ENCODE measurements at places on chromosomes 4 and X. TPM values are rescaled to one million over a fixed set of nuclear protein-coding genes. Genes with fewer than 3 reads are reported as not detected.

- no peak overlapping the region for H3K27ac ChIP-seq
- no peak for DNase-seq
- H3K4me1 ChIP-seq, result no peaks in the 10 kb centered on the region
- no peak overlapping the region for H3K4me3 ChIP-seq
Observed at GRCh38 chr4:23943478-23943877, 53.6 kb upstream of the PPARGC1A start.

GRCh38 chr4:40173470-40173875, 23.4 kb upstream of the RHOH start:
- peak overlapping the region; percentile 83 for H3K27ac ChIP-seq
- H3K27me3 ChIP-seq, result no peaks in the 10 kb centered on the region
- H3K36me3 ChIP-seq, result peaks cover 8% of the 10 kb centered on the region
- DNase-seq, result no peak

DNA sequence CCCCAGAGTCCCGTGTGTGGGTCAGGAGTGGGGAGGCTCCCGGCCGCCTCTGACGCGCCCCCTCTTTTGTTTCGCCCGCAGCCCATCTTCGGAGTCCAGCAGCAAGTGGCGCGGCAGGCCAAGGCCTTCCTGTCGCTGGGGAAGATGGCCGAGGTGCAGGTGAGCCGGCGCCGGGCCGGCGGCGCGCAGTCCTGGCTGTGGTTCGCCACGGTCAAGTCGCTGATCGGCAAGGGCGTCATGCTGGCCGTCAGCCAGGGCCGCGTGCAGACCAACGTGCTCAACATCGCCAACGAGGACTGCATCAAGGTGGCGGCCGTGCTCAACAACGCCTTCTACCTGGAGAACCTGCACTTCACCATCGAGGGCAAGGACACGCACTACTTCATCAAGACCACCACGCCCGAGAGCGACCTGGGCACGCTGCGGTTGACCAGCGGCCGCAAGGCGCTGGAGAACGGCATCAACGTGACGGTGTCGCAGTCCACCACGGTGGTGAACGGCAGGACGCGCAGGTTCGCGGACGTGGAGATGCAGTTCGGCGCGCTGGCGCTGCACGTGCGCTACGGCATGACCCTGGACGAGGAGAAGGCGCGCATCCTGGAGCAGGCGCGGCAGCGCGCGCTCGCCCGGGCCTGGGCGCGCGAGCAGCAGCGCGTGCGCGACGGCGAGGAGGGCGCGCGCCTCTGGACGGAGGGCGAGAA, 117.5 kb downstream of the DCTD start:
- H3K4me3 ChIP-seq, result no peak overlapping the region
- H3K27me3 ChIP-seq, result peaks cover 15% of the 10 kb centered on the region
- DNase-seq, result no peak
- no peak overlapping the region for H3K27ac ChIP-seq
- no peaks in the 10 kb centered on the region for H3K4me1 ChIP-seq

DNA sequence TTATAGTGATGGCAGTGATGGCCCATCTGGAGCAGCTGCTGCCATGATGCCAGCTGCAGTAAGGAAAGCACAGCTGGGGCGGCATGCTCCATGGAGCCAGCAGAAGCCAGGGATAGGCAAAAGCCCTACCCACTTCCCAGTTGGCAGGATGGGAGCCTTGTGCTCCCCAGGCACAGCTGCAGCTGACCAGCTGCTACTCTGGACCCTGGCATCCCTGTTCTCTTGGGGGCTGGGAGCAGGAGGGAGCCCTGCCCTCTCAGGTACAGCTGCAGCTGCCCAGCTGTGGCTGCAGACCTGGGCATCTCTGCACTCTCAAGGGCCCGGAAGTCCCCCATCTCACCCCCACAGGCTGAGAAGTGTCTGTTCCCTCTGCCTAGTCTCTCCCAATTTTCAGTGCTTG, 531.9 kb downstream of the PCDH18 start:
- no peaks in the 10 kb centered on the region for H3K27me3 ChIP-seq
- no peak overlapping the region for H3K27ac ChIP-seq
- no peak for DNase-seq
- H3K4me3 ChIP-seq, result no peak overlapping the region
- H3K4me1 ChIP-seq, result no peaks in the 10 kb centered on the region
- no peaks in the 10 kb centered on the region for H3K36me3 ChIP-seq

DNA sequence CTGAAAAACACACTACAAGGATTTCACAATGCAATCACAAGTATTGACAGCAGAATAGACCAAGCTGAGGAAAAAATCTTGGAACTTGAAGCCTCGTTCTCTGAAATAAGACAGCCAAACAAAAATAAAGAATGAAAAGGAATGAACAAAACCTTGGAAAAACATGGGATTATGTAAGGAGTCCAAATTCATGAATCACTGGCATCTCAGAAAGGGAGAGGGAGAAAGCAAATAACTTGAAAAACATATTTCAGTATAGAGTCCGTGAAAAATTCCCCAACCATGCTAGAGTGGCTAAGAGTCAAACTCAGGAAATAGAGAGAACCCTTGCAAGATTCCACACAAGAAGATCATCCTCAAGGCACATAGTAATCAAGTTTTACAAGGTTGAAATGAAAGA, 178.5 kb upstream of the CTSO start:
- H3K27me3 ChIP-seq, result no peaks in the 10 kb centered on the region
- no peak for DNase-seq

- H3K27me3 ChIP-seq, result peaks cover 7% of the 10 kb centered on the region
- DNase-seq, result no peak
- no peak overlapping the region for H3K4me3 ChIP-seq
Observed at GRCh38 chr4:150242820-150243458, 164.7 kb downstream of the DCLK2 start.

DNA sequence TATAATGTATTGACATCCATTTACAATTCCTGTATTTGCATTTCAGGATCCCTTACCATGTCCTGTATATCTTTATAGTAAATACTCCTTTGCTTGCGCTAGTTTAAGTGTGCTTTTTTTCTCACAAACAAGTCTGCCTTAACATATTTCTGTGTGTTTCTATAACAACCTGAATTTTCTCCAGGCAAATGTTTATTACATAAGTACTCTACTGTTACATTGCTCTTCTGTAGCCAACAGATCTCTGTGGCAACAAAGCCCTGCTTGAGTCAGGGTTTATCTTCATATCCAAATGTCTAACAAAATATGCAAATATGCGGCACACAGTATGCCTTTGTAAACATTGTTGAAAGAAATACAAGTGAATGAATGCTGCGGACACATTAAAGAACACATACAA, 625.5 kb downstream of the TLL1 start:
- H3K27ac ChIP-seq, result no peak overlapping the region
- no peak overlapping the region for H3K4me3 ChIP-seq
- H3K27me3 ChIP-seq, result no peaks in the 10 kb centered on the region
- no peak for DNase-seq
- no peaks in the 10 kb centered on the region for H3K36me3 ChIP-seq

DNA sequence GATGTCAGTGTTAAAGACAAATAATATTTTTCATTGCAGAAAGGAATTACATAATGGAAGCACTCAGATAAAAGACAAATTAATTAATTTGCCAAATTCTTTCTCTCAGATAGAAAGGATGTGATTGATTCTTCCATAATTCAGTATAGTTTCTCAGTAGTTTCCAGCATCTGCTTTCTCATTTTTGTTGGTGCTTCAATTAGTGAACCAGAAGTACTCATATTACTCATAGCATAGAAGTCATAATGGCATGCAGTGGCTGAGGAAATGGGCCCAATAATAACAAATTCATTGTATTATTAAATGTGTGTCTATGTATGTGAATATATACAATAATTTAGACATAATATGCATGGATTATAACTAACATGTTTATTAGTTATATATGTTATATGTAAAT, 393.3 kb upstream of the TRAM1L1 start:
- no peak for DNase-seq
- H3K4me1 ChIP-seq, result no peaks in the 10 kb centered on the region
- no peak overlapping the region for H3K27ac ChIP-seq
- no peaks in the 10 kb centered on the region for H3K36me3 ChIP-seq

- H3K27ac ChIP-seq, result no peak overlapping the region
- H3K4me1 ChIP-seq, result peaks cover 16% of the 10 kb centered on the region
- H3K4me3 ChIP-seq, result no peak overlapping the region
- peaks cover 2% of the 10 kb centered on the region for H3K27me3 ChIP-seq
- DNase-seq, result peak; percentile 53
Observed at GRCh38 chr4:152255437-152255836, 280.5 kb downstream of the FBXW7 start.

DNA sequence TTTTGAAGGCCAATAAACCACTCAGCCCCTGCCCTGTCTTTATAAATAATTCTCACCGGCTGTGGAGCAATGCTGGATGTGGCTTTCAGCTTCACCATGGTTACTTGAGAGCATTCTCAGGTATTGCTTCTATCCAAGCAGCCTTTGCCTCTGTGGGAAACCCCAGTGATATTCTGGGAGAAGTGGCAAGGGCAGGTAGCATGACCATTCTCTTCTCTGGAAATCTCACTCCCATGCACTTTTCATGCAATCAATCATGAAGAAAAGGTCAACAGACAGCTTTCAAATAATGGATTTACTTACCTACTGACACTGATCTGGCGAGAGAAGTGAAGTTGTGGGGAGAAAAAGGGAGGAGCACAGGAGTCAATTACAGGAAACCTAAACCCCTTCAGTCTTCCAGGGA, 49.5 kb downstream of the UNC5C start:
- peaks cover 3% of the 10 kb centered on the region for H3K27me3 ChIP-seq
- no peaks in the 10 kb centered on the region for H3K36me3 ChIP-seq
- H3K27ac ChIP-seq, result no peak overlapping the region
- H3K4me1 ChIP-seq, result no peaks in the 10 kb centered on the region
- H3K4me3 ChIP-seq, result no peak overlapping the region

DNA sequence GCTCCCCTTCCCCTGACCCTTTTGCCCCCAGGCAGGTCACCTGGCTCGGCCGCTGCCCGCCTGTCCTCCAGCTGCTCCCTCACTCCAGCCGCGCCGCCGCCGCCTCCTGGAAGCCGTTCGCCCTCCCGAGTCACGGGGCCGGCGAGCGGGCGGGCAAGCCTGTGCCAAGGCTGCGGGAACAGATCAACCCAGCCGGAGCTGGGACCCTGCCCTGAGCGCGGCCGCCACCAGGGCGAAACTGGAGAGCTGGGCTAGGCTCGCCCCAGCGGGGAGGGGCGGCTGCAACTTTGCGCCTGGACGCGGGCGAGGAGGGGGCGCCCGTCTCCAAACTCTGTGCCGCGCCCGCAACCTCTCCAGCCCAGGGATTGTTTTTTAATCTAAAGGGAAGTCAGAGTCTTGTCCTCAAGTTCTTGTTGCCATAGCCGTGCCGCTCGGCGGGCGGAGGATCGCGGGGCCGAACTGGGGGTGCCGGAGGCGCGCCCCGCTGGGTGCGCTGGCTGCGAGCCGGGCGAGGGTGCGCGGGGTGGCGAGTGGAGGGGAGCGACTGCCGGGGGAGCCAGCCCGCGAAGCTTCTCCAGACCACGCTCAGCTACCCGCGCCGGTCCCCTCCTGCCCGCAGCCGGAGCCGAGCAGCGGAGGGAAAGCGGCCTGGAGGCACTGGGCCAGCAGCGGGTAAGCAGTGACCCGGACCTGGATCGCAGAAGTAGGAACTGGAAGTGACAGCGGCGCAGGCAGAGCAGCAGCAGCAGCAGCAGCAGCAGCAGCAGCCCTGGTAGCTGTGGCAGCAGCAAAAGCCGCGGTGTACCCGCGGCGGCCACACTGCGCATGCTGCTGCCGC, 13.4 kb downstream of the ARHGEF6 start:
- H3K4me1 ChIP-seq, result peaks cover 55% of the 10 kb centered on the region
- H3K36me3 ChIP-seq, result peaks cover 18% of the 10 kb centered on the region
- H3K27ac ChIP-seq, result peak overlapping the region; percentile 84
- DNase-seq, result peak; percentile 64
- H3K27me3 ChIP-seq, result no peaks in the 10 kb centered on the region
- H3K4me3 ChIP-seq, result peak overlapping the region; percentile 79

- H3K27me3 ChIP-seq, result no peaks in the 10 kb centered on the region
- H3K36me3 ChIP-seq, result no peaks in the 10 kb centered on the region
- no peak overlapping the region for H3K27ac ChIP-seq
- no peak overlapping the region for H3K4me3 ChIP-seq
- no peak for DNase-seq
Observed at GRCh38 chrX:8946563-8946962, 87.4 kb downstream of the FAM9B start.

- no peaks in the 10 kb centered on the region for H3K27me3 ChIP-seq
- no peak overlapping the region for H3K4me3 ChIP-seq
- no peak overlapping the region for H3K27ac ChIP-seq
- no peak for DNase-seq
Observed at GRCh38 chr4:149723065-149723464, 92.6 kb downstream of the IQCM start.

GRCh38 chr4:183012879-183013729, 86.0 kb upstream of the WWC2 start:
- no peak overlapping the region for H3K4me3 ChIP-seq
- H3K27me3 ChIP-seq, result peaks cover 17% of the 10 kb centered on the region
- no peak for DNase-seq
- H3K36me3 ChIP-seq, result no peaks in the 10 kb centered on the region
- no peak overlapping the region for H3K27ac ChIP-seq
- H3K4me1 ChIP-seq, result no peaks in the 10 kb centered on the region

GRCh38 chr4:138562544-138562991, 320.4 kb upstream of the SLC7A11 start:
- no peak overlapping the region for H3K4me3 ChIP-seq
- H3K27ac ChIP-seq, result no peak overlapping the region
- no peaks in the 10 kb centered on the region for H3K36me3 ChIP-seq
- no peaks in the 10 kb centered on the region for H3K4me1 ChIP-seq
- H3K27me3 ChIP-seq, result no peaks in the 10 kb centered on the region

- no peak overlapping the region for H3K4me3 ChIP-seq
- peaks cover 9% of the 10 kb centered on the region for H3K4me1 ChIP-seq
- H3K27ac ChIP-seq, result no peak overlapping the region
- peaks cover 11% of the 10 kb centered on the region for H3K27me3 ChIP-seq
Observed at GRCh38 chr4:26058537-26058936, 144.5 kb downstream of the SMIM20 start.

- no peaks in the 10 kb centered on the region for H3K27me3 ChIP-seq
- DNase-seq, result no peak
- no peak overlapping the region for H3K27ac ChIP-seq
- no peak overlapping the region for H3K4me3 ChIP-seq
Observed at GRCh38 chrX:115616943-115617563, 56.1 kb downstream of the PLS3 start.

GRCh38 chrX:110316351-110317060, 1.4 kb downstream of the AMMECR1 start:
- H3K27me3 ChIP-seq, result no peaks in the 10 kb centered on the region

DNA sequence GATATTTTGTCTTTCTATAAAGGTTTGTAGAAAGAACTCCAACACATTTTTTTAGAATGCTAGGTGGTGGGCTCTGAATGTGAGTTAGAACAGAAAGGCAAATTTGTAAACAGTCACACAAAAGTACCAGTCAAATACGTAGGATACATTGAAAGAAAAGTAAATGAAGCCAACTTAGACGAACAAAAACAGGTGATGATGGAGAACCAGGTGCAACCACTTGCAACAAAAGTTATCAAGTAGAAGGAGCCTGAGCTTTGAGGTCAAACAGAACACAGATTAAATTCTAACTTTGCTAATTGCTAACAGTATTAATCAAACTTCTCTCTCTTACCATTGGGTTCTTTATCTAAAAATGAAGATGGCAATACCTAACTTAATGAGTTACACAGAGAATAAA, 62.7 kb upstream of the DAPP1 start:
- no peaks in the 10 kb centered on the region for H3K4me1 ChIP-seq
- no peaks in the 10 kb centered on the region for H3K36me3 ChIP-seq
- no peak overlapping the region for H3K4me3 ChIP-seq
- peaks cover 6% of the 10 kb centered on the region for H3K27me3 ChIP-seq

GIMD1 gene
- total RNA-seq, result not detected

TLL1 gene
- not detected for total RNA-seq

PHEX gene
- 0.23 TPM for total RNA-seq

SMIM31 gene
- total RNA-seq, result not detected

DNAAF6 gene
- not detected for total RNA-seq

BEND2 gene
- total RNA-seq, result not detected

Measured in activated naive CD8-positive, alpha-beta T cell treated with anti-CD3 and anti-CD28 coated beads, Interleukin-2, amount 10 ng/mL, durations not matched to agents 7 days and 5 days (primary cell).